Esophagus squamous epithelium (tissue), 5 donors: ENCODE measurements at places on chromosomes 13 and 19. TPM values are rescaled to one million over a fixed set of nuclear protein-coding genes. Genes with fewer than 3 reads are reported as not detected.

DNA sequence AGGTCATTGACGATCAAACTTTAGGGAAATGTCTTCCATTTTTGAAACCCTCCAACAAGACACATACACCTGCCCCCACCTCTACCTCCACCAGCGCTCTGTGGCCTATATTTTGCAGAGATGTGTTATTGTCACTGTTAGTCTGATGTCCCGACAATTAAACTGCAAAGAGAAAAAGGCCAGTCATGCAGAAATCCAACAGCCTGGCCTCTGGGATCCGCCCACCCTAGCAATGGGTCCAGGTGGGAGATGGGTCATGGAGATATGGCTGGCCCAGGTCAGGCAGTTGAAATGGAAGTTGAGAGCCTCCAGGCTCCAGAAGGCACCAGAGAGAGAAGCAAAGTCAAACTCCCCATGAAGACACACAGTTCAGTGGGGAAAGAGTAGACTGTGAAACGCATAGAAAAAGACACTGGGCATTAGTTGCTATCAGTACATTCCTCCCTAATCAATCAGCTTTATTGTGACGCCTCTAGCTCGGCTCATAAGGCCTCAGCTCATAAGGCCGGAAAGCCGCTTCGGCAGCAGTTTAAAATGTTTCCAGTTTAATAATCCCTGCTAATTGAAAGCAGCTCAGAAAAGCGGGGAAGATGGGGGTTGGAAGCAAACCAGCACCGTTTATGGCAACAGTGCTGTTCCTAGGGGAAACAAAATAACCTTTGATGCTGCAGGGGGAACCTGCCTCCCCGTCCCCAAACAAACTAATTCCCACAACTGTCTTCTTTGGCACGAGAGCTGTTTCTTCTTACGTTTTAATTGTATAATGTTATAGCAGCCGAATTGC, 239.7 kb upstream of the ZNF507 start:
- DNase-seq, result no peak

DNA sequence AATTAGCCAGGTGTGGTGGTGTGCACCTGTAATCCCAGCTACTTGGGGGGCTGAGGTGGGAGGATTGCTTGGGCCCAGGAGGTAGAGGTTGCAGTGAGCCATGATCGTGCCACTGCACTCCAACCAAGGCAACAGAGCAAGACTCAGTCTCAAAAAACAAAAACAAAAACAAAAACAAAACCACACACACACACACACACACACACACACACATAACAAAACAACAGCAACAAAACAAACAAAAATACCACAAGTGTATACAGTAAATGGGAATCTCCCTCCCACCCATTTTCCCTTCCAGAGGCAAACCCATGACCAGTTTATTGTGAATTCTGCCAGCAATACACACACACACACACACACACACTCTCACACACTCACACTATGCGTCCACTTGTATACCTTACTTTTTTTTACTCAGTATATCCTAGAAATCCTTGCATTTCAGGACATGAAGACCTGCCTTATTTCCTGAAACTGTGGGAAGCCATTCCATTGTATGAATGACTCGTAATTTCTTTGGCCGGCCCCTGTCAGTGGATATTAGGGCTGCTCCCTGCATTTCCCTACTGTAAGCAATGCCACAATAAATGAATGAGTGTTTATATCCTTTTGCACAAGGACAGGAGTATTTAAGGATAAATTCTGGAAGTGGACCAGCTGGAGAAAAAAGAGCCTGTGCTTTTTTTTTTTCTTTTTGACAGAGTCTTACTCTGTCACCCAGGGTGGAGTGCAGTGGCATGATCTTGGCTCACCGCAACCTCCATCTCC, 6.9 kb upstream of the PLEKHF1 start:
- no peak for DNase-seq

The SIX5 gene
- 9.7 TPM for total RNA-seq

- DNase-seq, result no peak
These were observed 1.8 kb upstream of the CDC37 start for GRCh38 chr19:10404888-10405820.

The OR7A10 gene
- total RNA-seq, result not detected

GRCh38 chr19:13097033-13097462, 5.6 kb downstream of the LYL1 start:
- DNase-seq, result no peak
